ENCODE measurements at places on chromosomes 3 and 15. TPM values are rescaled to one million over a fixed set of nuclear protein-coding genes. Genes with fewer than 3 reads are reported as not detected.

ZBED2 gene
- total RNA-seq: not detected

DNA sequence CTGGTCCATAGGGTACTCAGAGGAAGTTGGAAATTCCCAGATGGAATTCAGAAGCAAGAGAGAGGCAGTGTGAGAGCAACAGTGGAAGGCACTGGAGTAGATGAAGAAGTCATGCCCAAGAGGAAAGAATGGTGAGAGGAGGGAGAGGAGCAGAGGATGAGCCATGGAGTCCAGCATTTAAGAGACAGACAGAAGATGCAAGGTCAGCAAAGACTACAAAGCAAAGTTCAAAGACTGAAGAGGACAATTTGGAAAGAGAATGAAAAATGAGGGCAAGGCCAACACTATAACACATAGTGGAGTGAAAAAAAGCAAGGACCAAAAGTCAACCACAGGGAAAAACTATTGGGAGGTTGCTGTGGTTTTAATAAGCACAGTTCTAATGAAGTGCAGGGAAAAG lies 178.7 kb downstream of the SSR3 start:
- no peak for DNase-seq
- H3K36me3 ChIP-seq: no peaks in the 10 kb centered on the region
- H3K27me3 ChIP-seq: no peaks in the 10 kb centered on the region
- no peak overlapping the region for H3K27ac ChIP-seq
- H3K4me3 ChIP-seq: no peak overlapping the region

GRCh38 chr3:184742676-184743135 lies 30.8 kb upstream of the MAGEF1 start:
- H3K4me1 ChIP-seq: no peaks in the 10 kb centered on the region
- no peak overlapping the region for H3K27ac ChIP-seq
- no peaks in the 10 kb centered on the region for H3K36me3 ChIP-seq
- DNase-seq: no peak

- no peaks in the 10 kb centered on the region for H3K4me1 ChIP-seq
- no peak overlapping the region for H3K27ac ChIP-seq
- H3K27me3 ChIP-seq: no peaks in the 10 kb centered on the region
Measured at GRCh38 chr3:6912240-6912639, 51.3 kb downstream of the GRM7 start.

PATL2 gene
- total RNA-seq: 0.13 TPM

DNA sequence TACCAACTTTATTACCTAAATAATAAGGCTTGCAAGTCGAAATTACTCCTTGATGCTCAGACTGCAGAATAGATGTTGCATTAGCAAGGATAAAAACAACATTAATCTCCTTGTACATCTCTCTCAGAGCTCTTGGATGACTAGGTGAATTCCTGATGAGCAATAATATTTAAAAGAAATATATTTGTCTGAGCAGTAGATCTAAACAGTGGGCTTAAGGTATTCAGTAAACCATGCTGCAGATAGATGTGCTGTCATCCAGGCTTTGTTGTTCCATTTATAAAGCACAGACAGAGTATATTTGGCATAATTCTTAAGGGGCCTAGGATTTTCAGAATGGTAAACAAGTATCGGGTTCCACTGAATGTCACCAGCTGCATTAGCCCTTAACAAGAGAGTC lies 257.1 kb downstream of the TUSC7 start:
- no peaks in the 10 kb centered on the region for H3K4me1 ChIP-seq
- H3K4me3 ChIP-seq: no peak overlapping the region
- H3K36me3 ChIP-seq: no peaks in the 10 kb centered on the region
- no peak overlapping the region for H3K27ac ChIP-seq
- H3K27me3 ChIP-seq: no peaks in the 10 kb centered on the region

- H3K27me3 ChIP-seq: no peaks in the 10 kb centered on the region
- no peak for DNase-seq
- H3K27ac ChIP-seq: no peak overlapping the region
- H3K4me3 ChIP-seq: no peak overlapping the region
- no peaks in the 10 kb centered on the region for H3K36me3 ChIP-seq
- peaks cover 10% of the 10 kb centered on the region for H3K4me1 ChIP-seq
Measured at GRCh38 chr15:35505809-35506208, 40.2 kb downstream of the DPH6 start.

ARF4 gene
- 47.9 TPM for total RNA-seq

DNA sequence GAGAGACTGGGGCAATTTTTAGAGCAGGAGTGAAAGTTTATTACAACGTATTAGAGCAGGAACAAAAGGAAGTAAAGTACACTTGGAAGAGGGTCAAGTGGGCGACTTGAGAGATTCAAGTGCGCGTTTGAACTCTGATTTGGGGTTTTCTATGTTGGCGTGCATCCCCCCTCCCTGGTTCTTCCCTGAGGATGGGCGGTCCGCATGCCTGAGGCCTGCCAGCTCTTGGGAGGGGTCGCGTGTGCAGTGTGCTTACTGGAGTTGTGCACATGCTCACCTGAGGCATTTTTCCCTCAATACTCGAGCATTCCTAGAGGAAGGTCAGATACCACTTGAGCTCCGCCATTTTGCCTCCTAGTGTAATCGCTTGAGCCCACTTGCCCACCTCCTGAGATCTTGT lies 10.4 kb upstream of the CHAC1 start:
- DNase-seq: no peak
- no peaks in the 10 kb centered on the region for H3K36me3 ChIP-seq

DNA sequence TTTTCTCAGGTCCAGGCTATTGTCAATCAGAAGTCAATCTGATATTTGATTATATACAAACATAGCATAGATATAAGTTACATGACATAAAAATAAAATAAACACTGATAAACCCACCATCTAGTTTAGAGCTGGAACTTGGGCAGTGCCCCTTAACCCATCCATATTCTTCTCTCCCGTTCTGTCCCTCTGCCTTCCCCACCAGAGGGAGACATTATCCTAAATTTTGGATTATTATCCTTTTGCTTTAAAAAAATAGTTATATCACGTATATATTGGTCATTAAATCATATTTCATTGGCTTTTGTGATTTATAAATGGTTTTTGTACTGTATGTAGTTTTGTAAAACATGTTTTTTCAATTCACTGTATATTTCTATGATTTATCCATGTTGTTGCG lies 107.9 kb downstream of the GMPS start:
- no peaks in the 10 kb centered on the region for H3K4me1 ChIP-seq
- H3K36me3 ChIP-seq: no peaks in the 10 kb centered on the region
- no peaks in the 10 kb centered on the region for H3K27me3 ChIP-seq
- no peak for DNase-seq
- no peak overlapping the region for H3K4me3 ChIP-seq

MAP6D1 gene
- total RNA-seq: 9.1 TPM

DNA sequence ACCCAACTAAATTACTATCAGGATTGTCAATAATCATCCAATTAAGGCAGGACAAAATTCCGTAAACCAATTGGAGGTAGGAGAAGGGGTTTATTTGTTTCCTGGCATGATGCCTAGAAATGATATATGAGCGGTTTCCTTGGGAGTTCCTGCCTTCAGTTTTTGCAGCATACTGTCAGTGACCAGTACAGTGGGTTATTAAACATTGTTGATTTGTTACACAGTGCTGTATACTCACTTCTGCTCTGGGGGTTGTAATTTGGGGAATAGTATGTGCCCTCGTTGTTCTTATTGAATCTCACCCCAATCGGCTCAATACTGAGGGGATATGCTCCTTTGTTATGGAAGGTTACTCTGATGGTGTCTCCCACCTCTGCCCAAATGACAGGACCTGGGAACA lies 22.2 kb downstream of the CP start:
- no peaks in the 10 kb centered on the region for H3K4me1 ChIP-seq
- DNase-seq: no peak
- no peaks in the 10 kb centered on the region for H3K27me3 ChIP-seq
- no peak overlapping the region for H3K27ac ChIP-seq
- no peak overlapping the region for H3K4me3 ChIP-seq

GRCh38 chr15:69758291-69758771 lies 305.7 kb downstream of the RPLP1 start:
- DNase-seq: no peak
- no peak overlapping the region for H3K4me3 ChIP-seq
- H3K27ac ChIP-seq: no peak overlapping the region
- peaks cover 3% of the 10 kb centered on the region for H3K27me3 ChIP-seq

DISP2 gene
- 0.07 TPM for total RNA-seq

DNA sequence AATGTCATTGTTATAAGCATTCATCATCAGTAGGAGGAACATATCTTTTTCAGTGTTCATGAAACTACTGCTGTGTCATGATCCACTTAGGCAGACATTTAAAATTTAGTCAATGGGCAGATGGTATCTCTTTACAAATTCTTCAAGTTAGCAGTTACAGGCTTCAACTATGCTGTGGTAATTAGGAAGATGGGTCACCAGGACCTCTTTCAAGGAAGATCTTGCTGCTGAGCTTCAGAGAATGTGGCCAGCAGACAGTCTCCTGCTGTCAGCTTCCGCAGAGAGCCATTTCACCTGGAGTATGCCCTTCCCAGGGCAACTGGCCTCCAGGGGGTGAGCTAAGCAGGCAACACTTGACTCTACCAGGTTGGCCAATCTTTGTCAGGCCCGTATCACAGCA lies 19.4 kb downstream of the IFT57 start:
- no peak overlapping the region for H3K4me3 ChIP-seq
- H3K27ac ChIP-seq: no peak overlapping the region
- H3K36me3 ChIP-seq: peaks cover 4% of the 10 kb centered on the region
- H3K27me3 ChIP-seq: no peaks in the 10 kb centered on the region

GRCh38 chr3:21893242-21893641 lies 142.2 kb upstream of the ZNF385D start:
- no peaks in the 10 kb centered on the region for H3K27me3 ChIP-seq
- no peak for DNase-seq
- H3K4me1 ChIP-seq: no peaks in the 10 kb centered on the region
- no peak overlapping the region for H3K4me3 ChIP-seq
- H3K36me3 ChIP-seq: no peaks in the 10 kb centered on the region

EPHB1 gene
- 2.4 TPM for total RNA-seq

DNA sequence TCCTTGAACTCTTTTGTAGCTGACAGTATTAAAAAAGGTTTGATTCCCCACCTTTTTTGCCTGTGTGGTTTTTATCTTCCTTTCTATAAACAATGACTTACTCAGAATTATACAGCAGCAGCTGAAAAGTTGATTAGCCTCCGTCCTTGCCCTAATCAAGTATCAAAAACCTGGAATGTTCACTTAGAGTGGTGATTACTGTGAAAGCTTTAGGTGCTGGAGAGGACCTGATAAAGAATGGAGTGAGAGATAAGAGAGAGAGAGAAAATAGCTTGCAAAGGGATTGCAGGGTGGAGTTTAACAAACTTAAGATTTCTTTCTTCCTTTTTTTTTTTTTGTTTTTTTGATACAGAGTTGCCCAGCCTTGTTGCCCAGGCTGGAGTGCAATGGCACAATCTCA lies 6.7 kb downstream of the CGNL1 start:
- H3K27ac ChIP-seq: no peak overlapping the region
- no peaks in the 10 kb centered on the region for H3K4me1 ChIP-seq
- H3K27me3 ChIP-seq: peaks cover 2% of the 10 kb centered on the region
- DNase-seq: no peak
- H3K36me3 ChIP-seq: no peaks in the 10 kb centered on the region

CHST2 gene
- 0.41 TPM for total RNA-seq

CD86 gene
- total RNA-seq: 2.4 TPM

NME9 gene
- total RNA-seq: 2.0 TPM

CHDH gene
- 6.5 TPM for total RNA-seq

DNA sequence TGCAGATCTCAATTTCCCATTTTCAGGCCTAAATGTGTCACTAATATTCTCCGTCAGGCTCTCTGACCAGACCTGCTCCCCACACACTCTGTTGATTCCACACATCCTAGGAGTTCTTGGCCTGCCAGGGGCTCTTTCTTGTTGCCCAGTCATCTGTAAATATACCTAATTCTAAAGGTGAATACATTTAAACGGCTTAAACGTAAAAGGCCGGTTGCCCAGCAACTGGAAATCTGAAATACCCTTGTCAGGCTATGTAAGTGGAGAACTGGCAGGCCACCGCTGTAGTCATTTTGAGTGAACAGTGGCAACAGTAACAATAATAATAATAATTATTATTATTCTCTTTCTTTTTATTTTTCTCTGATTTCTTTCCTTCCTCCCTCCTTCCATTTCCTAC lies 302.7 kb downstream of the AGBL1 start:
- H3K4me1 ChIP-seq: no peaks in the 10 kb centered on the region
- no peak for DNase-seq
- H3K27ac ChIP-seq: no peak overlapping the region
- H3K36me3 ChIP-seq: no peaks in the 10 kb centered on the region

DNA sequence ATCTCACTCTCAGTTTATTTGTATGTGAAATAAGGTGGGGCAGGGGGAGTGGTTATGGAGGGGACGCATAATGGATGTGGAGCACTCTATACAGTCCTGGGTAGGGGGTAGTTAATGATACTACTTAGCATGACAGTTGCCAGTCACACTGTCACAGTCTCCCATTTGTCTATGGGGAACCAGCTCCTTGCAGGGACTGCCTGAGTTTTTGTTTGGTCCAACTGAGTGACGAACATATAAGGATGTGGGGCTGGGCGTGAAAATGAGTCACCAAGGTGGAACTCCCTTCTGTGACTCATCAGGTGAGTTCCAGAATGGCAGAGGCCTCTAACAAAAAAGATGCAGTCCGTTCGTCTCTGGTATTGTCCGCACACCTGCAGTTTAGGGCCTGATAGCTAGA lies 235.3 kb upstream of the ST8SIA2 start:
- no peaks in the 10 kb centered on the region for H3K36me3 ChIP-seq
- no peak for DNase-seq
- no peak overlapping the region for H3K4me3 ChIP-seq
- H3K27me3 ChIP-seq: no peaks in the 10 kb centered on the region
- no peak overlapping the region for H3K27ac ChIP-seq
- H3K4me1 ChIP-seq: no peaks in the 10 kb centered on the region

DNA sequence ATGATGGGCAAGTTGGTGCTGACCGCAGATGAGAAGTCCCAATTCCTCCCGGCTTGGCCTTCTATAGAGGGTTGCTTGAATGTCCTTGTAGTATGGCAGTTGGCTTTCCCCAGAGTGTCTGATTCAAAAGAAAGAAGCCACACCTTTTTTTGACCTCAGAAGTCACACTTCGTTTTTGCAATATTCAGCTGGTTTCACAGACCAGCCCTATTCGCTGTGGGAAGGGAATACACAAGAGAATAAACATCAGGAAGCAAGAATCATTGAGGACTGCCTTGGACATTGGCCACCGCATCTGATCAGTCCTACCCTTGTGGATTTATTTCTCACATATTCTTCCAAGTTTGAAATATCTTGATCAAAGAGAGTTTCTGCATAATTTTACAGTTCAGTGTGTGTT lies 228.6 kb upstream of the SUCLG2 start:
- no peak overlapping the region for H3K27ac ChIP-seq
- DNase-seq: no peak
- H3K4me1 ChIP-seq: no peaks in the 10 kb centered on the region
- no peaks in the 10 kb centered on the region for H3K36me3 ChIP-seq
- H3K4me3 ChIP-seq: no peak overlapping the region
- H3K27me3 ChIP-seq: no peaks in the 10 kb centered on the region

DNA sequence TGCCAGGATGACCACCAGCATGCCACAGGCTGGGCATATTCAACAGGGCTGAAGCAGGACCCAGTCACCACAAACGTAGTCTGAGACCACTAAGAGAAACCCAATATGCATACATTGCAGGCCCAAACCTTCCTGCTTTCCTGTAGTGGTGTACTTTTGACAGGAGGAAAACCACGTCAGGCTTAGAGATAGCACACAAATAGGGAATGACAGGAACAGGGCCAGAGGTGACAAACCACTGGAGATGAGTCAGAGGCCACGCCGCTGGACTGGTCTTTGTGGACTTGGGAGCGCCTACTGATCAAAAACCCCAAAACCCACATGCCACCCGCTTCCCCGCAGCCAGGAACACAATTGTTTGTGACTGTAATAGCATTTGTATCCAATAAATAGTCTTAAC lies 3.6 kb upstream of the EFCAB12 start:
- H3K36me3 ChIP-seq: peaks cover 53% of the 10 kb centered on the region
- no peak overlapping the region for H3K27ac ChIP-seq
- no peak for DNase-seq
- H3K27me3 ChIP-seq: no peaks in the 10 kb centered on the region
- no peak overlapping the region for H3K4me3 ChIP-seq

Measured in gastrocnemius medialis (tissue), 4 donors.